Stimulated activated CD8-positive, alpha-beta memory T cell treated with anti-CD3 and anti-CD28 coated beads, Interleukin-12 subunit alpha, Interleukin-12 subunit beta, amount 100 ng/mL, for 1 hour (primary cell): ENCODE measurements at places on chromosomes 16 and 17.

GRCh38 chr16:84593825-84594724, 23.8 kb downstream of the COTL1 start:
- peak; percentile 58 for DNase-seq

GRCh38 chr17:21242026-21242697, 11.0 kb downstream of the NATD1 start:
- DNase-seq: no peak

- no peak for DNase-seq
These were observed 13.6 kb downstream of the TMEM98 start for GRCh38 chr17:32941419-32942032.

DNA sequence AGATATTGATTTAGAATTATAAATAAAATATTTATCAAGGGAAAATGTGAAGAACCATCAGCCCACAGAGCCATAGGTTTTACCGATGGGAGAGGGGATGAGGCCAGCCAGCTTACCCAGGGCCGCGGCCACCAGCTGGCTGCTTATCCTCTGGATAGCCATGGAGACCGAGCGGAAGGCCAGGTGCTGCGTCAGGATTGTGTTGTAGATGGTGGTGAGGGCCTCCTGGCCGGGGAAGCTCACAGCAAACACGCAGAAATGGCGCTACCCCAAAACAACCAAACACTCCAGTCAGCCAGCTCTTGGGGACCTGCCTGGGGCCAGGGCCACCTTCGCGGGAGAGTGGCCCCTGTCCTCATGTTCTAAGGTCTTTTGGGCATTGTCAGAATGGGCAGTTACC, 97.8 kb downstream of the DNAH17 start:
- no peak for DNase-seq

- DNase-seq: no peak
These were observed 56.5 kb upstream of the ERN1 start for GRCh38 chr17:64186171-64187092.

DNA sequence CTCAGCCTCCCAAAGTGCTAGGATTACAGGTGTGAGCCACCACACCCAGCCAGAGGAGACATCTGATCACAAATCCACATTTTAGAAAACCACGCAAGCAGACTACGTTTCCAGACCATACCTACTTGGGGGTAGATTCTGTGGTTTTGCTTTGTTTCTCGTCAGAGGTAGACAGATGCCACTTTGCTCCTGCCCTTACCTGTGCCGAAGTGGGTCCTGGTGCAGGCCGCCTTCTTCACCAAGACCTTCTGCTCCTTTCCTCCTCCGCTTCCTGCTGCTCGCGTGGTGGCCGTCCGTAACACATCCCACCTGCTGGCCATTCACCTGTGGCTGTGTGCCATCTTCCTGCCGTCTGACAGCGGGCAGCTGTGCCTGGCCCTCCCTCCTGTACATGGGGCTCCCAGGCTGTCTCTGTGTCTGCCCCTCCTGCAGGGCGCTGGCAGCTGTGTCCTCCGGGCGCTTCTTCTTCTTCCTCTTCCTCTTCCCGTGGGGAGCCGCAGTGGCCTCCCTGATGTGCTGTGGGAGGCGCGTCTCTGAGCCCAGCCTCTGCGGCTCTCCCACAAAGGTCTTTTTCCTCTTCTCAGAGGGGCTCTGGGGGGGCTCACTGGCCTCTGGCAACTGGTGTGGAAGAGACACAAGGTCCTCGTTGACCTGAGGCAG, 21.2 kb upstream of the CYTH1 start:
- DNase-seq: no peak

DNA sequence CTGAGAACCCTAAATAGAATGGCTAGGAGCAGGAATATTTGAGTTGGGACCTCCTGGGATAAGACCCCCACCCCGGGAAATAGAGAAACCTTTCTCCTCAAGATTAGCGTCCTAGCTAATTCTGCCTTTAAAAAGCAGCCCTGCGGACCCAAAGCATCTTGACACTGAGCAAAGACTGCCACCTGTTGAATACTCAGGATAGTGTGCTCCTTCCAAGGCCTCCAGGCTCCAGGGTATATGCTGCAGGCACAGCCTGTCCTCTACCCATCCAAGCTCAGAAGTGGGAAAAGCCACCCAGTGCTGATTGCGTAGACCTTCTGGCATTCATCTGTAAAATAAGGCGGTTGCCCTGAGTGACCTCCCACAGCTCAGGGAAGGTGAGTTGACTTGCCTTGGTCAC, 456.2 kb upstream of the DYNLRB2 start:
- no peak for DNase-seq

DNA sequence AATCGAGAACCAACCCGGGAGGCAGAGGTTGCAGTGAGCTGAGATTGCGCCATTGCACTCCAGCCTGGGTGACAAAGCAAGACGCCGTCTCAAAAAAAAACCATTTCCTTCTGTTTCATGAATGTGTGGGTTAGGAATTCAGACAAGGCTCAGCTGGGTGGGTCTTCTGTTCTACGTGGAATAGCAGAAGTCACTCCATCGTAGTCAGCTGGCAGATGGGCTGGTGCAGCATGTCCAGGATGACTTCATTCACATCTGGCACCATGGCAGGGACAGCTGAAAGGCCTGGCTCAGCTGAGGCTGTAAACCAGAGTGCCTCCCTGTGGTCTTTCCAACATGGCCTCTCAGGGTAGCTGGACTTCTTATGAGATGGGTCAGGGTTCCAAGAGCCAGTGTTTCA, 89.0 kb downstream of the C17orf67 start:
- no peak for DNase-seq

GRCh38 chr16:86978445-86979030, 338.7 kb downstream of the C16orf95 start:
- DNase-seq: no peak

- DNase-seq: no peak
These were observed 30.9 kb downstream of the HOXB1 start for GRCh38 chr17:48499735-48500434.
